ENCODE measurements at places on chromosomes 4 and X.

- H3K4me3 ChIP-seq = no peak overlapping the region
- DNase-seq = no peak
- H3K36me3 ChIP-seq = no peaks in the 10 kb centered on the region
- no peaks in the 10 kb centered on the region for H3K27me3 ChIP-seq
- no peak overlapping the region for H3K27ac ChIP-seq
Observed at GRCh38 chr4:17664755-17665154, 50.3 kb downstream of the MED28 start.

- H3K36me3 ChIP-seq = no peaks in the 10 kb centered on the region
- H3K4me1 ChIP-seq = peaks cover 6% of the 10 kb centered on the region
- no peak for DNase-seq
- H3K4me3 ChIP-seq = no peak overlapping the region
- no peak overlapping the region for H3K27ac ChIP-seq
- peaks cover 84% of the 10 kb centered on the region for H3K27me3 ChIP-seq
Observed at GRCh38 chr4:56654238-56654632, 26.9 kb downstream of the HOPX start.

DNA sequence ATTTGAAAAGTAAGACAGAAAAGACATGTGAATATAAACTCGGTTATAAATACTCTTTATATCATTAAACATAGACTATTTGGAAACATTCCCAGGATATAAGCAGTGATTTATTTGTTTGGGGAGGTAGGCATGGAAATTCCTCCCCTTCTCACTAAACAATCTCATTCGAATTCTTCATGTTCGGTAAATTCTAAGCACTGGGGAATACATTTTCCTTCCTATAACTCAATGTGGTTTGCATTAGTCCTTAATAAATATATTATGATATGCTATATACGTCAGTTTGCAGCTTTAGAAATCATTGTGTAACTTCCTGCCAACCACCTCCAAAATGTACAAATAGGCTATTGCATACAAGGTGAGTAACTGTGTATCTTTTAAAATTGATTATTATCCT is 99.6 kb downstream of the UGT8 start:
- no peak overlapping the region for H3K4me3 ChIP-seq
- DNase-seq = no peak
- H3K27ac ChIP-seq = no peak overlapping the region
- no peaks in the 10 kb centered on the region for H3K36me3 ChIP-seq

DNA sequence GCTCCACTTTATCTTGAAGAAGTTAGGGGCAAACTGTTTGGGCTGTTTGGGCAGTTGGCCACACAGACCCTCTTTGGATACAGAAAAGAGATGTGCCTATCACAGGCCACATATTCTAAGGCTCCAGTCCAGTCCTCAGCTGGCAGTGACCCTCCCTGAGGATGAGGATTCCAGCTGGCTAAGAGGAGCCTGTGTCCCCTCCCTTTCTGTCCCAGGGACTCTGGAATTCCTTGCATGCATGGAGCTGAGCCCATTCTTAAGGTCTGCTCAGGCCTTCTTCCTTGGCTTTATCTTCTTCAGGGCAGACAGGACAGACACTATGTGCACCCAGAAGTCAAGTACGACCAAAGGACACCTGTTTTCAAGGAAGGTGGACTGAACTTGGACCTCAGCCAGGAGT is 23.8 kb upstream of the GK2 start:
- H3K4me1 ChIP-seq = no peaks in the 10 kb centered on the region
- no peak for DNase-seq
- H3K27ac ChIP-seq = no peak overlapping the region
- H3K4me3 ChIP-seq = no peak overlapping the region

- H3K4me1 ChIP-seq = no peaks in the 10 kb centered on the region
- H3K27me3 ChIP-seq = no peaks in the 10 kb centered on the region
Observed at GRCh38 chr4:17875402-17876070, 64.8 kb downstream of the NCAPG start.

DNA sequence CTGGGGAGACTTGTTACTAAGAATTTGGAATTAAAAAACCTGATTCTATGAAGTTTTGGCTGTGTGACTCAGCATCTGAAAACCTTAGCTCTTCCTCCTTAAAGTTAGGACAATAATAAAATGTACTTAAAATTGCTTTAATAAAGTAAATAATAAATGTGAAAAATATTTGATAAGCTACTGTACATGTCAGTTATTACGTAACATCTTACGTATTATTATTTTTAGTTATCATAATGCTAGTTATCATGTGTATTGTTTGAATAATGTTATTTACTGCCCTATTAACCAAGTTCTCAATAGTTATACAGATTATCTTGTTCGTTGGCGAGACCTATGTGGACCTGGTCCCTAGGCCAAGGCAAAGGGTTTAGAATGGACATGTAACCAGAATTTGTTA is 449.2 kb upstream of the ADGRL3 start:
- no peaks in the 10 kb centered on the region for H3K27me3 ChIP-seq
- no peaks in the 10 kb centered on the region for H3K4me1 ChIP-seq
- H3K4me3 ChIP-seq = no peak overlapping the region
- no peaks in the 10 kb centered on the region for H3K36me3 ChIP-seq

GRCh38 chr4:2217726-2218125 is 24.2 kb downstream of the HAUS3 start:
- no peak for DNase-seq
- H3K4me3 ChIP-seq = no peak overlapping the region
- no peak overlapping the region for H3K27ac ChIP-seq
- peaks cover 33% of the 10 kb centered on the region for H3K4me1 ChIP-seq
- H3K36me3 ChIP-seq = no peaks in the 10 kb centered on the region
- H3K27me3 ChIP-seq = no peaks in the 10 kb centered on the region

DNA sequence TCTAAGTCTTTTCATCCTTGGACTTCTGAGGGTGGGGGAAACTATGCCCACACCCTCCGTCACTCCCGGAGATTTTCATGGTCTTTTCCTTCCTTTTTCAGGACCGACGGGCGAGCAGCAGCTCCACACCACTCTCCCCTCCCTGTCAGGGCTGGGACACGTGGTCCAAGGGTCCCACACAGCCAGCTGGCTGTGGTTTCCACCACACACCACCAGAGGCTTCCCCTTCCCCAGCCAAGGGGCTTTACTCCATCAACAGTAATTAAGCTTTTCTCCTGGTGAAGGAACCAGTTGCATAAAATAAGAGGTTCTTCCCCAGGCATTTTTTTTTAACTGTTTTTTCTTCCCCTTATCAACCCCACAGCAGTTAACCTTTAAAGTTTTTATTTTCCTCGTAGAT is 453.9 kb downstream of the GPAT3 start:
- no peaks in the 10 kb centered on the region for H3K27me3 ChIP-seq
- DNase-seq = peak; percentile 7
- H3K27ac ChIP-seq = no peak overlapping the region
- no peaks in the 10 kb centered on the region for H3K36me3 ChIP-seq
- H3K4me1 ChIP-seq = no peaks in the 10 kb centered on the region

DNA sequence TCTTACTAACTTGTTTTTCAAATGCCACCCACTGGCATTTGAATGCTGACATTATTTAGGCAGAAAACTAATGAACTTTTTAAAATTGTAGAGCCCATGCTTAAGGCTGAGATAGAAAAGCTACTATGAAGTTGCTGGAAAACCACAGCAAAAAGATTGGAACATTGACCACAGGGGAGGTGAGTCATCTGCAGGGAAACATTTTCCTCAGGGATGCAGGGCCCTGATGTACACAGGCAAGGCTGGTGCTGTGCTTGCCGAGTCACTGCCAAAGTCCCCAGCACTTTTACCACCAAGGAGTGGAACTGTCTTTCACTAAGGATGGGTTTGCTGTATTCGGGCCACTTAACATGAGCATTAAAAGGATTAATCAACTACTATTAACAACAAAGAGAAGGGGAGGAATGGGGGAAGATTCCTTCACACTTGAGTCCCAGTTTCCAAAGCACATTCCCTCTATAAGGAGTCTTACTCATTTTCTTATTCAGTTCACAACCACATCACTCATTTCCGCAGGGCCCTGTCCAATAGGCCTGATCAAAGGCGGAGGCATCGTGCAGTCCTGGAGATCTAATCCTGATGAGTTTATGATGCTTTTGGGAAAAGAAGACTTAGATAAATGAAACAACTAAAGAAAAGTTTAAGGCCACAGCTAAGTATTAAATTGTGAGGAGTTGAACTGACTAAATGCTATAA is 202.9 kb upstream of the NPY2R start:
- no peaks in the 10 kb centered on the region for H3K36me3 ChIP-seq
- H3K4me3 ChIP-seq = no peak overlapping the region
- DNase-seq = no peak
- H3K27me3 ChIP-seq = no peaks in the 10 kb centered on the region

DNA sequence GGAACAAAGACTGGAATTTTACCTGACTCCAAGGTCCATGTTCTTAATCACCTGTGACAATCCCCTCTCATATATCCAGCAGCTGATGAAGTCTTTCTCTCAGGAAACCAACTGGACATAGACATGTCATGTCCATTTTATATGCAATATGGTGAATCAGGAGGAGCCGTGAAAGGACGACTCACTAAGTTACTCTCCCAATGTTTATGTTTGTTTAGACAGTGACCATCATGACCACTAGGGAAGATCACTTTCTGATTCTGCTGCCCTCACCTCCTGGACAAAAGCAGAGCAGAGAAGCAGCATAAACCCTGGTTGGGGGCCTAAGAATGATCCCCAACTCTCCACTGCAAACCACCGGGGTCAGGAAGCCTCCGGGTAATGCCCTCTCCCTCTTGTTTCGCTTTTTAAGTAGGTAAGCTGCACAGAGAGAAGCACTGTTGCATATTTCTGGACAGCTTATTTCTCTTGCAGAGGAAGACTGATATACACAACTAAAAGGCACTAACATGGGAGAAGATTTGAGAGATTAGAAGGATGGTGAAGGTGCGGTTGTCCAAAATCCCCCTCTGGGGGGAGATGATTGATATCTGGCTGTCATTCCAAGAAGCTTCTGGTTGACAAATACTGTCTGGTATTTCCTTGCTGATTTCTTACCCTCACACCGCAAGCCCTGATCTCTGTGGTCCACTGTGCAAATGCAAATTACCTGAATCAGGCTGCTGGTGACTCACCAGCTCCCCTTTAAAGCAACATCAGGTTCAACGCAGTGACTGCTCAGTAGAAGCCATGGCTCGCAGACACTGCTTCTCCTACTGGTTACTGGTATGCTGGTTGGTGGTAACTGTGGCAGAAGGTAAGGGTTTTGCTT is at the start of gene ODAPH:
Gene ODAPH, plus strand, starts transcription at position 773 of the 871 bp plus-strand sequence. Its CDS starts 17 bp downstream, at position 790.
- H3K27ac ChIP-seq = no peak within 1 kb of the TSS
- DNase-seq = peak; percentile 15
- H3K27me3 ChIP-seq = no peaks in the 10 kb centered on the region
- H3K36me3 ChIP-seq = no peaks in the 10 kb centered on the region
- no peak within 1 kb of the TSS for H3K4me3 ChIP-seq
- H3K4me1 ChIP-seq = no peaks in the 10 kb centered on the region

GRCh38 chr4:154503598-154503997 is 12.0 kb upstream of the DCHS2 start:
- H3K27me3 ChIP-seq = no peaks in the 10 kb centered on the region
- no peak overlapping the region for H3K4me3 ChIP-seq
- no peak overlapping the region for H3K27ac ChIP-seq
- H3K36me3 ChIP-seq = no peaks in the 10 kb centered on the region

DNA sequence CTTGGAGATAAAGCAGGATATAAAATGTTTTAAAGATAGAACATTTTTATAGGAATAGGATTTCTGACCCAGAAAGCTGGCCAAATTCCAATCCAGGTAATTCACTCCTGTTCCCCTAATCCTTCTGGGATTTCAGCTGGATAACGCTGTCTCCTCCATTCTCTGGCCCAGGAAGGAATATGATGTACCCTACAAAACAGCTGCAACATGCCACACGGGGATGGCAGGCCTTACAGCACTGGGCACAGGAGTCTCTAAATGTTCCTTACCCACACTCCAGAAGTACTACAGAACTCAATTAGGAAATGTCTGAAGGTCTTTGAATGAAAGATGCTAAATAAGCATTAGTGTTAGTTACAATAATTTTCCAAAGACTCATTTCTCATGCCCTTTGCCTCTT is 15.8 kb downstream of the CAMK2D start:
- H3K27me3 ChIP-seq = no peaks in the 10 kb centered on the region
- no peaks in the 10 kb centered on the region for H3K36me3 ChIP-seq
- DNase-seq = no peak
- no peaks in the 10 kb centered on the region for H3K4me1 ChIP-seq
- no peak overlapping the region for H3K27ac ChIP-seq
- H3K4me3 ChIP-seq = no peak overlapping the region

DNA sequence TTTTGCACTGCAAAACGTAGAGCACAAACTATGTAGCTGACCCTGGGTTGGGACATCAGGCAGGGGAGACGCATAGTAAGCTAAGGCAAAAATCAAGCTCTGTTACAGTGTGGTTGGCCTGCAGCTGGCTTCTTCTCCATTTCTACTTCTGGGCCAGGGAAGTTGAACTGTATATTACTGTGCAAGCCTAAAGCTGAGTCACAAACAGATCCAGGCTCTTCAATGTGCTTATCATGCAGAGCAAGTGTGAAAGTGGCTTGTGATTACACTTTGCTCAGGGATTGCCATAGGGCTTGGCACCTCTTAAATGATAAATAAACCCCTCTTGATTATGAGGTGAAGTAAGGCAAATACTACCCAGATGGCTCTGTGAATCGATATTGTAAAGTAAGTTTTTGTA is 40.5 kb downstream of the CLDN34 start:
- DNase-seq = no peak
- no peak overlapping the region for H3K4me3 ChIP-seq
- no peak overlapping the region for H3K27ac ChIP-seq
- H3K4me1 ChIP-seq = peaks cover 21% of the 10 kb centered on the region
